Immature natural killer cell (primary cell): ENCODE measurements at places on chromosomes 13 and 19. TPM values are rescaled to one million over a fixed set of nuclear protein-coding genes. Genes with fewer than 3 reads are reported as not detected.

DNA sequence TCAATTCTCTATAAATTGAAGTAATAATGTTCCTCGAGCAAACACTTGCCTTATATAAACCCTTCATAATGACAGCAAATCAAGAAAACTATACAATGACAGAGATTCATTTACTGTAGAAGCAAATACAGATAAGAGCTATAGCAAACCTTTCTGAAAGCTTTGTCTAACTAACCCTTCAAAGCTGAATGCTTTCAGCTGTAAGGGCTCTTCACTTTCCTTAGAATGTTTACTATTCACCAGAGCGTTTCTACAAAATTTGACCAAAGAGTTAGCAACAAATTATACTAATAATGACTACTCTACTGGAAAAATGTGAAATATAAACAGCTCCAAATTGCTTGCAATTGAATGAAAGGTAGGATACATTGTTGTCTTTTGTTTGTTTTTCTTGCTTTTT lies 218.1 kb downstream of the SLITRK5 start:
- DNase-seq = no peak

- no peak for DNase-seq
Observed at GRCh38 chr13:24307211-24308067, 1.9 kb upstream of the C1QTNF9 start.

- DNase-seq = no peak
Observed at GRCh38 chr19:18401580-18402112, 4.2 kb upstream of the LRRC25 start.

DNA sequence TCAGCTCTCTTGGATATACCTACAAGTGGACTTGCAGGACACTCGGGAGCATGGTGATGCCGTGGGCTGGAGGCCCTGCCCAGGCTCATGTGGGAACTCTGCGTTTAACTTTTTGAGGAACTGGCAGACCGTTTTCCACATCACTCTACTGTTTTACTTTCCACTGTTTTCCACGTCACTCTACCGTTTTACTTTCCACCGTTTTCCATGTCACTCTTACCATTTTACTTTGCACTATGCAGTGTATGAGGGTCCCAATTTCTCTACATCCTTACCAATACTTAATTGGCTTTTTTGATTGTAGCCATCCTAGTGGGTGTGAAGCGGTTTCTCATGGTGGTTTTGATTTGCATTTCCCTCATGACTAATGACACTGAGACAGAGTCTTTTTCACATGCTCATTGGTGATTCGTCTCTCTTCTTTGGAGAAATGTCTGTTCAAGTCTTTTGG lies 40.5 kb downstream of the GATAD2A start:
- peak; percentile 58 for DNase-seq

- DNase-seq = no peak
Observed at GRCh38 chr13:109899748-109900147, 113.4 kb upstream of the IRS2 start.

The ZNF563 gene
- polyA plus RNA-seq = 1.0 TPM

The CLEC17A gene
- polyA plus RNA-seq = 0.62 TPM

The GRK1 gene
- polyA plus RNA-seq = not detected
